GM23248 (cell line): ENCODE measurements at places on chromosomes 11 and 22.

DNA sequence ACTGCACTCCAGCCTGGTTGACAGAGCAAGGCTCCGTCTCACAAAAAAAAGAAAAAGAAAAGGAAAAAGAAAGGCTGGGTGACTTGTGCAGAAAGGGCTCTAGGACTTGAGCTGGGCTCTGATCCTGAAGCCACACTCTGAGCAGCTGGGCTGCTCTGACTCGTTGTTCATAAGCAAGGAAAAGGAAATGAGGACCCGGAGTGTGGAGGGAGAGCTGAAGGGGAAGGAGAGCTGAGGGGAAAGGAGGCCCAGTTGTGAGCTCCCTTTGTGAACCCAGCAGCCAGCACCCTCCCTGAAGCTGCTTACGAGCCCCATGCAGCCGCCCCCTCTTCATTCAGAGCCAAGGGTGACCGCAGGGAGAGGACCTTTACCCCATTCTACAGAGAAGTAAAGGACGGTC, 12.3 kb upstream of the SH3BP1 start:
- no peak overlapping the region for H3K27ac ChIP-seq
- no peaks in the 10 kb centered on the region for H3K36me3 ChIP-seq
- no peaks in the 10 kb centered on the region for H3K27me3 ChIP-seq
- no peaks in the 10 kb centered on the region for H3K4me1 ChIP-seq
- peak; percentile 45 for DNase-seq

DNA sequence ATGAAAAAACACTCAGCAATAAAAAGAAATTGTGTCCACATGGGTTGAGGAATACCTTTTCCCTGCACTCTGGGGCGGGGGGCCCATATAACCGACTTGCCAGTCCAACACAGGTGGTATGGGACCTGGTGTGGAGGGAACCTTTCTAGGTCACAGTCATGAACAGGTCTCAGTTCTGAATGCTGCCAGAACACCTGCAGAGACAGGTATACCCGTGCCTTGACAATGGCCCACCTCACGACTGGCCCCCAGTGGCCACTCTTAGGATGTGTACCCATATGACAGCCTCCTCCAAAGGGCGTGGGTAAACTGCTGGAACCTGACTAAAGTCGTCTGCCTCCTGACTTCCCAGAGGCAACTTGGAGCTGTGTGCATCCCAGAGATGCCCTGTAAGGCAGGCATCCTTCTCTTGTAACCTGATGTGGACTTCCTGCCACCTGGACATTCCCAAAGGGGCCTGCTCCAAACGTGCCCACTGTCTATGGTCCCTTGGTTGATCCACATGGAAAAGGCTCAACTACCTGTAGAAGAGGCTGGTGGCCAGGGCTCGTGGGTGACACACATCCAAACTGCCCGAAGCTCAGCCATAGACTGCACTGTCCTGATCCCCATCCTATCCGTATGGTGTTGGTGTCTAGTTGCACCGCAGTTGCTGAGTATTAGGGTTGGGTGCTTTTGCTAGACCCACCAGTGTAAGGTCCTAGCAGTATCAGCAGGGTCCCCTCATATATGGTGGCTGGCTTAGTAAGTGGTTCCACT, 859.3 kb downstream of the BRD1 start:
- H3K27ac ChIP-seq: no peak overlapping the region
- no peak for DNase-seq
- H3K36me3 ChIP-seq: no peaks in the 10 kb centered on the region
- no peak overlapping the region for H3K4me3 ChIP-seq
- H3K27me3 ChIP-seq: no peaks in the 10 kb centered on the region
- H3K4me1 ChIP-seq: no peaks in the 10 kb centered on the region

- H3K27ac ChIP-seq: no peak overlapping the region
- no peak overlapping the region for H3K4me3 ChIP-seq
- H3K4me1 ChIP-seq: no peaks in the 10 kb centered on the region
Observed at GRCh38 chr11:42806191-42806590, 505.6 kb upstream of the API5 start.

DNA sequence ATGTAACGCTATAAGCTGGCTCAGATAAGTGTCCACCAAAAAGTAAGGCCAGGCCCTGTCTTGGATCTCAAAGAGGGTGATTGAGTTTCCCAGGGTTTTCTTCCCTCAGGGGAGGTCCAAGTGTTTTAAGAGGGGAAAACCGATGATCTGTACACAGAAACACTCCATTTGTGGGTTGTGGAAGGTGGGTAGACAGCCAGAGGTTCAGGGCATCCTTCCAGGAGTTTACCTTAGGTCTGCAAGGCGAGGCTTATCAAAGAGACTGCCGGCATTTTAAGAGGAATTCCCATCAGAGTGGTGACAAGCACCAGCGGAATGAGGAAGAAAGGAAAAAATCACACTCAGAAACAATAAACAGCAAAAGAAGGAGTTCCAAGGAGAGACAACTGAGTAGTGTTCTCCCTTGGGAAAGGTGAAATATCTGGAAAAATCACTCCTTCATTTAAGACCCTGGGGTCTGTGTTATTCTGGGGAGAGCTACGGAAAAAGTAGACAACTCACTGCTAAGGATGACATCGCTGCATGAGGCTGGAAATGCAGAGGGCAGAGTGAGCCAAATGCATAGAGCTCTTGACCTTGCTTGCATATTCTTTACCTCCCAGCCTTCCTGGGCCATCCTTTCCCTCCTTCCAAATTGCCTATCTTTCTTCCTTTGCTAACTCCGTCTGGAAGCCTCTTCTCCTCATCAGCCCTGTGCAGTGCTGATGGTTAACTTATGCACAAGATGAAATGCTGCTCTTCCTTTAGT, 22.1 kb upstream of the MMP7 start:
- no peaks in the 10 kb centered on the region for H3K27me3 ChIP-seq
- no peak overlapping the region for H3K27ac ChIP-seq
- DNase-seq: no peak
- no peaks in the 10 kb centered on the region for H3K4me1 ChIP-seq

GRCh38 chr11:110479108-110480101, 49.7 kb downstream of the FDX1 start:
- H3K4me1 ChIP-seq: peaks cover 5% of the 10 kb centered on the region; the same call in 1 of the 2 replicates
- no peaks in the 10 kb centered on the region for H3K36me3 ChIP-seq
- no peaks in the 10 kb centered on the region for H3K27me3 ChIP-seq
- no peak overlapping the region for H3K4me3 ChIP-seq
- DNase-seq: peak; percentile 64

DNA sequence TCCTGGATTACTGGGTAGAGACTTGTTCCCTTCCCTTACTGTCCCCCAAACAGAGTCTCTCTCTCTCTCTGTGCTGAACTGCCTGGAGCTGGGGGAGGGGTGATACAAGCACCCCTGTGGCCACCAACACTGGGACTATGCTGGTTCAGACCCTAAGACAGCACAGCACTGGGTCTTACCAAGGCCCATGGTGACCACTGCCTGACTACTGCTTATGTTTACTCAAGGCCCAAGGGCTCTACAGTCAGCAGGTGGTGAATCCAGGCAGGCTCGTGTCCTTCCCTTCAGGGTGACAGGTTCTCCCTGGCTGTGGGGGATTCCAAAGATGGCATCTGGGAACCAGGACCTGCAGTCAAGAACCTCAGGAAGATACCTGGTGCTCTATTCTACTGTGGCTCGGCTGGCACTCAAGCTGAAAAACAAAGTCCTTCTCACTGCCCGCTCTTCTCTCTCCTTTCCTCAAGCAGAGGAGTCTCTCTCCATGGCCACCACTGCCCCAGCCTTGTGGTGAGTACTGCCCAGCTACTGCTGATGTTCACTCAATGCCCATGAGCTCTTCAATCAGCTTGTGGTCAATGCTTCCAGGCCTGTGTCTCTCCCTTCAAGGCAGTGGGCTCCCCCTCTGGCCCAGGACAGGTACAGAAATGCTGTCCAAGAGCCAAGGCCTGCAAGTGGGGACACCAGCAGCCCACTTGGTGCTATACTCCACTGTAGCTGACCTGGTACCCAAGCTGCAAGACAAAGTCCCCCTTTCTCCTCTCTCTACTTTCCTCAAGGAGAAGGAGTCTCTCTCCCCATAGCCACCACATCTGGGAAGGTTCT, 41.8 kb upstream of the SHANK2 start:
- H3K27me3 ChIP-seq: 0 out of 2 replicates have a peak, but pooled peaks cover 5% of the 10 kb centered on the region
- no peaks in the 10 kb centered on the region for H3K36me3 ChIP-seq
- peaks cover 12% of the 10 kb centered on the region for H3K4me1 ChIP-seq

GRCh38 chr11:119584193-119585042, 144.6 kb downstream of the NECTIN1 start:
- no peaks in the 10 kb centered on the region for H3K36me3 ChIP-seq
- 0 out of 2 replicates have a peak, but pooled peaks cover 5% of the 10 kb centered on the region for H3K4me1 ChIP-seq
- H3K27me3 ChIP-seq: peaks cover 11% of the 10 kb centered on the region; the same call in 1 of the 2 replicates
- DNase-seq: peak; percentile 75

DNA sequence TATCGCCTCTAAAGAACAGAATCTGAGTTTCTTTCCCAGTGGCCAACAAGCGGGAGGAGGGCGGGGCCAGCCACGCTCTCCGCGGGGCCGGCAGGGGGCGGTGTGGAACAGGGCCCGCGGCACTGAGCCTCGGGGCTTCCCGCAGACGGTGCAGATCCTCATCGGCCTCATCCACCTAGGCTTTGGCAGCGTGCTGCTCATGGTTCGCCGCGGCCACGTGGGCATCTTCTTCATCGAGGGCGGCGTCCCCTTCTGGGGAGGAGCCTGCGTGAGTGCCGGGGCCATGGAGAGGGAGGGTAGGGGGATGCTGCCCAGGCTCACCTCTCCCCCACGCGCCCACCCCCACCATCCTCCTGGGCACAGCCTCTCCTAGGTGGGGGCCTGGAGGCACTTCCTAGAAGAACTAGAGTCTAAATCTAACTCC, 10.7 kb downstream of the MS4A15 start:
- H3K4me1 ChIP-seq: no peaks in the 10 kb centered on the region
- peak; percentile 41 for DNase-seq
- no peak overlapping the region for H3K4me3 ChIP-seq
- no peak overlapping the region for H3K27ac ChIP-seq
- H3K27me3 ChIP-seq: peaks cover 37% of the 10 kb centered on the region
- no peaks in the 10 kb centered on the region for H3K36me3 ChIP-seq
